ENCODE measurements at places on chromosomes 13 and 19.

GRCh38 chr19:4369888-4370260, 26.5 kb downstream of the MPND start:
- no peak for DNase-seq

GRCh38 chr13:37869756-37870488, at the start of gene TRPC4:
TSS of gene TRPC4 (minus strand) at chr13:37869772. CDS start at chr13:37783333, 86,439 bp downstream.
- DNase-seq: peak; percentile 48

DNA sequence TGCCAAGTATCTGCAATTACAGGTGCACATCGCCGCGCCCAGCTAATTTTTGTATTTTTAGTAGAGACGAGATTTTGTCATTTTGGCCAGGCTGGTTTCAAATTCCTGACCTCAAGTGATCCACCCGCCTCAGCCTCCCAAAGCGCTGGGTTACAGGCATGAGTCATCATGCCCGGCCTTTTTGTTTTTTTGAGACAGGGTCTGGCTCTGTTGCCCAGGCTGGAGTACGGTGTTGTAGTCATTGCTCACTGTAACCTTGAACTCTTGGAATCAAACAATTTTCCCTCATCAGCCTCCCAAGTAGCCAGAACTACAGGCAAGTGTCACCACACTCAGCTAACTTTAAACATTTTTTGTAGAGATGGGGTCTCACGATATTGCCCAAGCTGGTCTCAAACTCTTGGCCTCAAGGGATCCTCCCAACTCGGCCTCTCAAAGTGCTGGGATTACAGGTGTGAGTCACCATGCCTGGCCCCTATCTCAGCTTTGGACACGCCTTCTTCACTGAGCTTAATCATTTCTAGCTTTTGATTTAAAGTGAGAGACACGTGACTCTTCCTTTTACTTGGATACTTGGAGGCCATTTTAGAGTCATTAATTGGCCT, 4.0 kb upstream of the IRGC start:
- no peak for DNase-seq

DNA sequence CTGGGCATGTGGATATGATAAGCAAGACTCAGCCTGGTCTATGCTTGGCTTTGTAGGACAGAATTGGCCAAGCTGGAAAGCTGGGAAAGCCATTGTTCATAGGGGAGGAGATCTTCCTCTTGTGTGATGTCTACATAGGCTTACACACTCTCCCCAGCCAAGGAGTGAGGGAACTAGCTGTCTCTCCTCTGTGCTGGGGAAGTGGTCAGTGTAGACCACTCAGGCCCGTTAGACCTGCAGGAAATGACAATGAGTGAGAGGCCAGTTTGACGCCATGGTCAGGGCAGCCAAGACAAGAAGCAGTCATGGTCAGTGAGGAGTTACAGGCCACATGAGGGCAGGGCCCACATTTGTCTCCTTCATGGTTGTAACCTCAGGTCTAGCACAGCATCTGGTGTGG, 159.1 kb upstream of the KL start:
- DNase-seq: no peak

- DNase-seq: no peak
These were observed 112.4 kb downstream of the HS6ST3 start for GRCh38 chr13:96202315-96202714.

DNA sequence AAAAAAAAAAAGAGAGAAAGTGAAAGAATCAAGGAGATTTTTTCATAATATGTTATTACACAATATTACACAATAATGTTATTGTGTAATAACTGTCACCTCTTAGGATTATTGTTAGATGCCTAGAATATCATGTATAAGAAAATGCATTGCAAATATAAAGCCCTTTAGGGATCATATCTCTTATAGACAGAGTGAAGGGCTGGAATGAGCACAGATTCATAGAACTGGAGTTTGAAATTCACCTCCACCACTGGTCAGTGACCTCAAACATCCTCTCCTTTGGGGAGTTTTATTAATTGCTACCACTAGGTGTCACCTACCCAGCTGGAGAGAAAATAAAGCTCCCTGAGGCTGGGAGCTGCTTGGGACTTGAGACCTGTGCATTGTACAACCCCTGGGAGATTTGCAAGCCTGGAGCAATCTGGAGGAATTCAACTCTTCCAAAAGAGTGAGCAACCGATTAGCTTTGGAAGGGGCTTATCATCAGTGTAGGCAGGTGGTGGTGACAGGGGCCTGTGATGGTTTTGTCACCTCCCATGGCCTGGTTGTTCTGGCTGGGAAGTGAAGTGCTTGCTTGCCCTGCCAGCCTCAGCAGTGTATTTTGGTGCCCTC, 30.3 kb upstream of the FRY start:
- peak; percentile 47 for DNase-seq

DNA sequence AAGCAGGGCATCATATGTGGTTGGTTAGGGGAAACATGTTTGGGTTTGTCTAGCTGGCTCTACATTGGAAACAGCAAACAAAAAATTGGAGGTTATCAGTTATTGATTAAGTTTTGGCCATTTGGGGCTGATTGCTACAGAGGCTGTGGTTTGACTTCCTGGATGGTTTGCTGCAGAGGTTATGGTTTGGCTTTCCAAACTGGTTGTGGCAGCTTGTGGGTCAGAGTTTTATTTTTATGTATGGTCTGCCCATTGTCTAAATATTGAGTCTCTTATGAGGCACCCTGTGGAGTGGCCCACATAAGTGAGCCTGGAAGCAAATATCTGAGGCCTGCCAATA, 261.6 kb downstream of the GPC5 start:
- DNase-seq: no peak

GRCh38 chr19:51346742-51347141, 4.8 kb upstream of the VSIG10L start:
- DNase-seq: no peak

DNA sequence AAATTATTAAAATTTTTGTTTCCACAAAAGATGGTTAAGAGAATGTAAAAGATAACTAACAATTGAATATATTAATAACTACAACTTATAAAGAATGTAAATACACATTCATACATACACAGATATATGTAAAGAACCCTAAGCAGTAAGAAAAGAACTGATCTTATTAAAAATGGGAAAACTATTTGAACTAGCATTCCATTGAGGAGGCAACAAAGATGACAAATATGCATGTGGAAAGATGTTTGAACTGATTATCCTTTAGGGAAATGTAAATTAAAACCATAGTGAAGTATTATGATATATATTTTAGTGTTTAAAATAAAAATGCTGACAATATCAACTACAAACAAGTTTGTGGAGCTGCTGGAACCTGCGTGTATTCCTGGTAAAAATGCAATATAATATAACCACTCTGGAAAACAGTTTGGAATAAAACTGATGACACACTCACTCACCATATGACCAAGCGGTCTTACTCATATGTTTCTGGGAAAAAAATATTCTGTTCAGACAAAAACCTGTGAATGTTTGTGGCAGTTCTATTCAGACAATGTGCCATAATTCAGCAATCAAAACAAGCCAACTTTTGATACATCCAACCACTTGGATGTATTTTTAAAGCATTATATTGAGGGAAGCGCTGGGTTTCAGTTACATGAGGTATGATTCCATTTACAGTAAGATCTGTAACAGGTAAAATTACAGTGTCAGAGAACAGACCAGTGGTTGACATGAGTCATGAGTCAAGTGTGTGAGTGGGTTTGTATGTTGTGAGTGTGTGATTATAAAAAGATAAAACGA, 694.4 kb upstream of the SLITRK5 start:
- no peak for DNase-seq

GRCh38 chr13:34842466-34842865, 99.6 kb upstream of the NBEA start:
- DNase-seq: no peak

DNA sequence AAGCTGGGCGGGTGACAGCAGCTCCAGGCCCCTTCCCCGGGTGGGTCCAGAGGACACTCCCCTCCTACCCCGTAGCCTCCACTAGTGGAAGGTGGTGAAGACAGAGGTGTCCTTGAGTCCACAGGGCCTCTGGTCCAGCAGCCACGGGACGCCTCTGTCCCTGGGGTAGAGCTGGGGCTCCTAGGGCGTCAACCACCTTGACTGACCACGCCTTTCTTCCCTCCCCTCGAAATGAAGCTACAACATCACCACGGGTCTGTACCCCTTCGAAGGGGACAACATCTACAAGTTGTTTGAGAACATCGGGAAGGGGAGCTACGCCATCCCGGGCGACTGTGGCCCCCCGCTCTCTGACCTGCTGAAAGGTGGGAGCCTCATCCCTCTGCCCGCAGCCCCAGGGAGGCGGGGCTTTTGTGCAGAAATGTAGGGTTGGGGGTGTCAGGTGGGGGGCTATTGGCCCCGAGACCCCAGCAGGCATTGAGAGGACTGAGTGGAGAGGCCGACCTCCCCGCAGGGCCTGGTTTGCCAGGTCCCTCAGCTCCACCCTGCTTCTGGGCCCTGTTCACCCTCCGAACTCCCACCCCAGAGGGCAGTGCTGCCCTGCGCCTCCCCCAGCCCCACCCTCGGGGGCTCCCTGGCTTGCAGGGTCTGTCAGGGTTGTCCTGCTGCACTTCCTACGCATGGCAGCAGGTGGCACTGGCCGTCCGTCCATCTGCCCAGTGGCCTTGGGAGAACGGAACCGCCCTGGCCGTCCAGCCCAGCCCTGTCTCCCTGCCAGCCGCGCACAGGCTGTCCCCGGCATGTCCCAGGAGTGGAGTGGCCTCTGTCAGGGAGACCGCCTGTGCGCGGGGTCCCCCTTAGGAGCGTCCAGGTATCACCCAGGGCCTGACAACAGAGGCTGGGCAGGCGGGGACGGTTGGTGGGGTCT, 15.7 kb downstream of the STK11 start:
- no peak for DNase-seq

DNA sequence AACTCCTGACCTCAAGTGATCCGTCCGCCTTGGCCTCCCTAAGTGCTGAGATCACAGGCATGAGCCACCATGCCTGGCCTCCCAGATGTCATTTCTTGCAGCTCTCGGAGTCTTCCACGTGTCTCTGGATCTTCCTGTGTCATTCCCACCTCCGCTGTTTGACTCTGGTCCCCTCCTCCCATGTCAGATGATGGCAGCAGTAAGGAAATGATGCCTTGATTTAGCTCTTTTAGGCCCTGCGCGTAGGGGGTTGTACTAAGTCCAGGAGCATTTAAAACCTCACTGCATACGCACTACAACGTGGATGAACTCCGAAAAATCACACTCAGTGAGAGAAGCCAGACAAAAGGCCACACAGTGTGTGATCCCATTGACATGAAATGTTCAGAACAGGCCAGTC, 113.1 kb downstream of the GNG7 start:
- DNase-seq: no peak

- DNase-seq: no peak
These were observed 20.0 kb downstream of the GNA11 start for GRCh38 chr19:3114018-3114726.

GRCh38 chr13:112064222-112064621, 2.7 kb upstream of the SOX1 start:
- DNase-seq: no peak

DNA sequence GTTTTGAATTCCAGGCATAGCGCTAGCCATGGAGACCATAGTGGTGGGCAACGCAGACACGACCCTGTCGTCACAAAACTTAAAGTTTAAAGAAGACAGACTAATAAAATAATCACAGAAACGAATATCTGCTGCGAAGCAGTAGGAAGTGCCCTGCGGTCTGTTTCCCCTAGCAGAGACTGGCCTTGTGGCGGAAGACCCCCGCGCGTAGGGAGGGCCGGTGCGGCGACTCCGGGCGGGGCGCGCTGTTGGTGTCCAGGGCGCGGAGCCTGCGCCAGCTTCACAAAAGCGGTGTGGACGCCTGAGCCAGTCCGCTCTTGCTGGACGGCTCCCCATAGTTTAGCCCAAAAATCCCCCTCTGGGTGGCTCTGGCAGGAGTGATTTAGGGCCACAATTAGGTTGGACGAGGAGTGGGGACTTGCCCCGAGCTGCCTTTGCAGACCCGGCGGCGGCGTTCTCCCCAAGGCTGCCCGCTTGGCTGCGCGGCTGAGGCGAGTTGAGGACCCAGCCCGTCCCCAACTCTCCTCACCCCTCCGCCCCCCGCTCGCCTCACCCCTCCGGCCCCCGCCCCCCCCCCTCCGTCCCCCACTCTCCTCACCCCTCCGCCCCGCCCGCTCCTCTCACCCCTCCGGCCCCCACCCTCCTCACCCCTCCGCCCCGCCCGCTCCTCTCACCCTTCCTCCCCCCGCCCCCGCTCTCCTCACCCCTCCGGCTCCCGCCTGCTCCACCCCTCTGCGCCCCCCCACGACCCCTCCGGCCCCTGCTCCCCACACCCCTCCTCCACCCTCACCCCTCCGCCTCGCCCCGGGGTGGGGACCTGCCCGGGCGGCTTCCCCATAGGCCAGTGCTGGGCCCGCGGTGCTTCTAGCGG, 14.2 kb upstream of the LATS2 start:
- no peak for DNase-seq

GRCh38 chr13:92767468-92767867, 459.1 kb upstream of the GPC6 start:
- no peak for DNase-seq

DNA sequence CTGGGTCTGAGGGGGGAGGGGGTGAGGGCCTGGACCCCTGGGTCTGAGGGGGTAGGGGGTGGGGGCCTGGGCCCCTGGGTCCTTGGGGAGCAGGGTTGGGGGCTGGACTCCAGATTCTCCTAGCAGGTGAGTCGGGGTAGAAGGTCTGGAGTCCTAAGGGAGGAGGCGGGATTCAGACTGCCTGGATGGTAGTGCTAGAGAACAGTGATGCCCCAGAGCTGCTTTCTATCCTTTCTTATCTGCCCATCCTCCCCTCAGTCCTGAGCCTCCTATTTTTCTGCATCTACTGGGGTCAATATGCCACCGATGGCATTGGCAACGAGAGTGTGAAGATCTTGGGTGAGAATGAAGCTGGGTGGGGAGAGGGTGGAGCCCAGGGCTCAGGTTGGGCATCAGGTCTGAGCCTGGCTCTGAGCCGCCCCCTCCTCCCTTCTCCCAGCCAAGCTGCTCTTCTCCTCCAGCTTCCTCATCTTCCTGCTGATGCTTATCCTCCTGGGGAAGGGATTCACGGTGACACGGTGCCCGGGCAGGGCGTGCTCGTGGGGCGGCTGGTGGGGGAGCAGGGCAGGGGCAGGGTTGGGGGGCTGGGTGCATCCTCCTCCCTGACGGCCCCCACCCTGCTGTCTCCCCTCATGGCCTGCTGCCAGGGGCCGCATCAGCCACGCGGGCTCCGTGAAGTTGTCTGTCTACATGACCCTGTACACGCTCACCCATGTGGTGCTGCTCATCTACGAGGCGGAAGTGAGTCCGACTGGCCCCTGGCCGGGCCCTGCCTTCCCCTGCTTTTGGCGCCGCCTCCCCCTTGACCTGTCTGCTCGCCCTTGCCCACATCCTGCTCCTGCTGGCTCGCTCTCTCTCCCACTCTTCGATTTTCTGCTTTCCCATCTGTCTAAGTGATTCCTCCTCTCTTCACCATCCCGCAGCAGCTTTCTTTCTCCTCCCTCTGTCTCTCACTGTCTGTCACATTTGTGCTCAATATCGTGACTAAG, 3.4 kb downstream of the TMEM145 start:
- DNase-seq: no peak

Measured in NCI-H1930 (cell line).